ELF-1 (cell line): ENCODE measurements at places on chromosomes 12 and 14.

GRCh38 chr12:110361216-110361615 is 42.3 kb downstream of the ANAPC7 start:
- DNase-seq = no peak

- no peak for DNase-seq
Measured at GRCh38 chr14:60654334-60654821, 5.1 kb upstream of the SIX1 start.

- DNase-seq = no peak
Measured at GRCh38 chr12:69161829-69162228, 77.5 kb upstream of the CPSF6 start.

GRCh38 chr14:73944432-73945158 is 5.3 kb downstream of the FAM161B start:
- peak; percentile 7 for DNase-seq

DNA sequence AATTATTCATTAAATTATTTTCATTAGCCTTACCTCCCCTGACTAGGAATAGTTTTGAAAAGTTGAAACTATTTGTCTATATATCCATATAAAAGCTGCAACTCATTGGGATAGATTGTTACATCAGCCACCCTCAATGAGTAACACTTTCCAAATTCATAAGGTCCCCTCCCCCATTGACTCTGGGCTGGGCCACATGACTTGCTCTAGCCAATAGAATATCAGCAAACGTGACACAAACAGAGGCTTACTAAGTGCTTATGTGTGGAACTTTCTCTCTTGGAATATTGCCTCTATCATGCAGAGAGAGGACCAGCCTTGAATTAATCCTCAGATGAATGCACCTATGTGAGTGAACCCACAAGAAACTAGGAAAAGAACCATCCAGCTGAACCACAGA is 213.7 kb downstream of the CCDC59 start:
- DNase-seq = no peak

- DNase-seq = no peak
Measured at GRCh38 chr12:123115409-123116121, 35.3 kb downstream of the PITPNM2 start.

GRCh38 chr12:129821964-129822363 is 81.9 kb downstream of the TMEM132D start:
- no peak for DNase-seq

GRCh38 chr14:90664911-90665310 is 151.3 kb downstream of the TTC7B start:
- DNase-seq = no peak

- no peak for DNase-seq
Measured at GRCh38 chr12:131111446-131111845, 157.7 kb downstream of the ADGRD1 start.

GRCh38 chr12:60101715-60102114 is 505.9 kb downstream of the SLC16A7 start:
- no peak for DNase-seq

DNA sequence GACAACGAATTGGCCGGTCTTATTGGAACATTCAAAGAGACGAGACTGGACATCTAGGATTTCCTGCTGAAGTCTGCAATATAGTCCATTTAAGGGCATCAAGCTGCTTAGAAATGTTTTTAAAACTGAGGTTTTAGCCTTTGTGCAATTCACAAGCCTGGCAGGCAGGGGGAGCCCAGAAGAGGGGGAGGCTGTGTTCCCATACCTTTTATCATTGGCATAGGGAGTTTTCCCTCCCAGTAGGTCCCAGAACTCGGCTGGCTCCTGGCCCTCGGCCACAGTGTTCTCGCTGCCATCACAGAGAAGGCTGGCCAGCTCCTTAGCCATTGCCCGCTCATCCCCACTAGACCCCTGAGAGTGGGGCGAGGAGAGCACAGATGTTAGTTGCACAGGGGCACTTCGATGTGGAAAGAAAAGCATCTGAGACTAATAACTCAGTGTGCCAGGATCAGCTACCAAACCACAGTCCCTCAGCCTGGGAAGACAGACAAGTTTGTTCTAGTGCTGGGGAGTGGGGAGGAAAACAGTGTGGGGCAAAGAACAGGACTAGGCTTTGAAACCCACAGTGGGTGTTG is 15.1 kb downstream of the AVIL start:
- DNase-seq = peak; percentile 50

- no peak for DNase-seq
Measured at GRCh38 chr14:83874662-83875061, 1655.3 kb upstream of the FLRT2 start.

GRCh38 chr12:65623507-65623906 is 200.8 kb upstream of the HMGA2 start:
- DNase-seq = no peak

- DNase-seq = peak; percentile 69
Measured at GRCh38 chr14:71138448-71139293, 231.4 kb downstream of the PCNX1 start.

GRCh38 chr14:72513965-72514659 is 379.8 kb downstream of the DPF3 start:
- DNase-seq = peak; percentile 39

GRCh38 chr14:68825729-68826128 is 32.9 kb upstream of the ZFP36L1 start:
- DNase-seq = no peak

DNA sequence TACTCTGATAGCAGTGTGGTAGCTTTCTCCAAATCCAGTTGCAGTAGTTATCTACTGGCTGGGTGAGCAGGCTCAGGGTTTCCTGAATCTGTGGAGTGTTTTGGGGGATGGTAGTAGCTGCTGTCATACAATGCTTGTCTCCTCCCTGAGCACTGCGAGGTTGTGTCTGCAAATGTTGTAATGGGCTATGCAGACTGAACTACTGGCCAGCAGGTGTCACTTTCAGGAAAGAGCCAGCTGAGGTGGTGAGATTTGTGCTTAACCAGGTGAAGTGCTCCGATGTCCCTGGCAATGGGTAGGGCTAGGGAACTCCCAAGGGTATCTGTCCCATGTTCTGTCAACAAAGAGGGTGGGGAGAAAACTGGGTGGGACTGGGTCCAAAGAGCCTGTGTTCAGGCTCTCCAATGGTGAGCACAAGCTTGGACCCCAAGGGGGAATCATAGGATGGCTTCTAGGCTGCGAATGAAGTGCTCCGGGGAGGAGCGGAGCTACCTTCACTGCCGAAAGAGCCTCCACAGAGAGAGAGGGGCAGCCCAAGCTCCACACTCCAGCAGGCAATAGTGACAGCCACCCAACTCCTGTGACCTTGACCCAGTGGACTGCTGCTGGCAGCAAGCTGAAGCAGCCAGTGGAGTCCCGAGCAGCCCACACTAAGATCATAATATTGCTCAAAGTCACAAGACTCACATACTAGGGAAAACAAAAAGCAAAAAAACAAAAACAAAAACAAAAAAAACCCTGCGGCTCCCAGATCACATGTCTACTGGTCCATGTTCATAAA is 1324.0 kb upstream of the USP15 start:
- DNase-seq = peak; percentile 5

- peak; percentile 13 for DNase-seq
Measured at GRCh38 chr14:104473244-104473565, 106.4 kb upstream of the C14orf180 start.

GRCh38 chr14:31582836-31583452 is 21.7 kb downstream of the NUBPL start:
- no peak for DNase-seq

- no peak for DNase-seq
Measured at GRCh38 chr14:75428230-75429104, 645 bp downstream of the JDP2 start.

DNA sequence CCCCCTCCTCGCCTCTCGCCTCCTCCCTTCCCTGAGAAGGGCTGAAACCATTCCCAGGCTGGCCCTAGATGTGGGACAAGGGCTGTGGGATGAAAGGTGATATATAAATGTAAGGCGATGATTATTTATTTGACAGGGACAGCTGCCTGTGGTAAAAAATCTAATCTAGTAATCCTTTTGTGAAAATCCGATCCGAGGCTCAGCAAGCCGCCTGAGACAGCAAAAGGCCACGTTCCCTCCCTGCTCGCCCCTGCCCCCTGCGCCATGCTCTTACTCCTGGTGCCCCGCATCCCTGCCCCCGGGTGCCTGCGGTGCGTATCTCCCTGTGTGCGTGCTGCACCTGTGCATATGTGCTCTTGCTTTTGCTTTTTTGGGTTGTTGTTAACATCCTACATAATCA is 65.2 kb downstream of the TSPAN9 start:
- no peak for DNase-seq

GRCh38 chr14:51400139-51400538 is 160.1 kb downstream of the TMX1 start:
- no peak for DNase-seq

DNA sequence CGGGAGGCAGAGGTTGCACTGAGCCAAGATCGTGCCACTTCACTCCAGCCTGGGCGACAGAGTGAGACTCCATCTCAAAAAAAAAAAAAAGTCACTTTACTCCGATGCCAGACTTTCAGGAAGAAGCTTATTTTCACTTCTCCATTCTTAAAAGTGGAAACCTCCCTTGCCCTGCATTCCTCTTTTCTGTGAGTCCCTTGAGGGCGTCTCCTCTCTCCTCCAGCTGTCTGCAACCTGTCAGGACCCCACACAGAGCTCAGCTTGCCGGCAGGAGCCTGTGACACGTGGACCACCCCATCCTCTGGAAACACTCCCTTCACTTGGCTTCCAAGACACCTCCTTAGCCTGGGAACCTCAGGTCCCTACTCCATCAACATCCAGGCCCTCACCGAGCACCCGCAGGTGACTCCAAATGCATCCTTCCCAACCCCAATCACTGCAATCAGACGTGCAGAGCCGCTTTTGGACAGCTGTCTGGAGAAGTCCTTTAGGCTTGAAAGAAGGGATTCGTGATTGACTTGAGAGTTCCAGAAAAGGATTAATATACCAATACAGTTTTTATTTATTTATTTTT is 34.3 kb downstream of the SLC15A4 start:
- DNase-seq = no peak

DNA sequence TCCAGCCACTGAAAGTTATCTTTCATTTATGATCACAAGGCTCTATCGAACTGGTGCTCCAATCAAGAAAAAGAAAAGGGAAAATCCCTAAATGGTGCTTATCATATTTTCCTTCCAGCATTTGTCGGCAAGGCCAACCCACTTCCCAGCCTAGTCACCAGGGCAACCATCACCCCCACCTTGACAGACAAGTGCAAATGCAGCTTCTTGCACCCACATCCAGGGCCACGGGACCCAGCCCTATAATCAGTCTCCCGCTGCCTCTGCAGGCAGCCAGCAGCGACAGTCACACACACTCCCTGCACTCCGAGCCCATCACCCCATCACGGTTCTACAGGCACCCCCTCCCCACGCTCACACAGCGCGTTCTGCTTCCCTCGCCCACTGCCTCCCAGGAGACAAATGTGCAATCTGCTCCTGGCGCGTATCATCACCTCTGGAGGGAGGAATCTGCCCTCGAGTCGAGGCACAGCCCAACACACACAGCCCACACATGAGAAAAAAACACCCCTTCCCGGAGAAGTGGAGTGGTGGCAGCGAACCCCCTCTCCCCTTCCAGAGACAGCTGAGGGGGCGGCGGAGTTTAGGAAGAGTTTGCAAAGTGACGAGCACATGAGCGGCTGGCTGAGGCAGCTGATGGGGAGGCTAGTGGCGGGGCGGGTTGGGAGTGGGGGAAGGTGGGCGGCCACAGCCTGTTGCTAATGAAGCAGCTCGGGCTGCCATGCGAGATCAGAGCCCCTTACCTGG is 9.3 kb upstream of the PPP4R4 start:
- no peak for DNase-seq
